Globus pallidus (tissue), 1 donor: ENCODE measurements at places on chromosomes 2 and 18.

- DNase-seq, result no peak
Measured at GRCh38 chr2:203802342-203803052, 65.1 kb upstream of the CTLA4 start.

- DNase-seq, result no peak
Measured at GRCh38 chr2:220785178-220785577, 786.9 kb downstream of the EPHA4 start.

DNA sequence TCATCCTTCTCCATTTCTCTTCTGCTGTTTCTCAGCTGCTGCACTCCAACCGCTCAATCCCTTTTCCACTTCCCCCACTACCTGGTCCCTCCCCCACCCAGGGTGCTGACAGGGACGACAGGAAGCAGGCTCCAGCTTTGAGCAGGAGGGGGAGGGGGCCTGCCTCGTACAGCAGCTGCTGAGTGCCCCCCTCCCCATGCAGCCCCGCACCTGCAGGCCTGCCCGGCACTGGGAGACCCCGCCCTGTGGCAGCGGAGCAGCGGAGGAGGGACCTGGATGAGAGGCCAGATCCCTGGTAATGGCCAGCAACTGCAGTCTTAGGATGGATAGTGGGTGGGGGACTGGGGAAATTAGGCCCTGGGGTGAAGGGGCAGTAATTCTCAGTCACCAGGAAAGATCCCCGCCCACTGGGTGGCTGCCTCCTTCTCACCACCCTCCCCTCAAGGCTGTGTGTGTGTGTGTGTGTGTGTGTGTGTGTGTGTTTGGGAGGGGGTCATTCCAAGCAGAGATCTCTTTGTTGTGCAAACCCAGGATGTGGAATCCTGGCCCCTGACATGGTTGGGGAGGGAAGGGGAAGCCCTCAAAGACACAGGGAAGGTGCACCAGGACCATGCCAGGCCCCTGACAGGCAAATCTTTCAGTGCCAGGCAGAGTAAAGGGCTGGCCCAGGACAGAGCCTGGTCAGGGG lies 6.8 kb upstream of the CRYBA2 start:
- DNase-seq, result no peak

DNA sequence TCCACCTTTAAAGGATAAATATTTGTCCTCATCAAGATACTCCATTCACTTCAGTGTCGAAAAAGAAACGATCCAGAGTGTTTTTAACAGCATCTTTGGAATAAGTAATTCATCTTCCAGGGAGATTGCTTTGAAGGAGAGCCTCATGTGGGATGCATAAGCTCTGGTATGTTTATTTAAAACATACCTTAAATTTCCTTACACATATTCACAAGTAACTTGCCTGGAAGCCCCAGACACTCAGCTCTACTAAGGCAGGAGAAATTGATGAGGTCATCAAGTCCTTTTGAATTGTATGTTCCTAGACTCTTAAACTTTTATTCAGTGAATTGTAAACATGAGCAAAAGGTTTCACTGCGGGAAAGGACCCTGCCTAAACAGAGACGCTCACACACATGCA lies 103.0 kb downstream of the CDK15 start:
- DNase-seq, result no peak

DNA sequence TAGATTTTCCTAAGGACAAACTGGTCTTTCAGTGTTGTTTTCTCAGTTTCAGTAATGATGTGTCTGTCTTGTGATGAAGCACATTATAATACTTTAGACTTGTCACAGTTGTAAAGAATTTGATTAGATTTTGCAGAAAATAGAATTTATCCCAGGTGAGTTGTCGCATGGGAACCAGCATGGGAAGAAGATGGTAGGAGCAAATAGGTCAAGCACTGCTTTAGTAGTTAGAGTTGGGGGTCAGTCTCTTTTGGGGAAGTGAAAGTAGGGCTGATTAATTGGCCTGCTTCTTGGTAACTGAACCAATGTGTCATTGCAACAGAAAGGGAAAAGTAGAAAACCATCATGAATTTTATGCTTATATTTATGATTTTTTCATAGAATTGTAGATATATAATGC lies 153.2 kb upstream of the MYO3B start:
- DNase-seq, result no peak

DNA sequence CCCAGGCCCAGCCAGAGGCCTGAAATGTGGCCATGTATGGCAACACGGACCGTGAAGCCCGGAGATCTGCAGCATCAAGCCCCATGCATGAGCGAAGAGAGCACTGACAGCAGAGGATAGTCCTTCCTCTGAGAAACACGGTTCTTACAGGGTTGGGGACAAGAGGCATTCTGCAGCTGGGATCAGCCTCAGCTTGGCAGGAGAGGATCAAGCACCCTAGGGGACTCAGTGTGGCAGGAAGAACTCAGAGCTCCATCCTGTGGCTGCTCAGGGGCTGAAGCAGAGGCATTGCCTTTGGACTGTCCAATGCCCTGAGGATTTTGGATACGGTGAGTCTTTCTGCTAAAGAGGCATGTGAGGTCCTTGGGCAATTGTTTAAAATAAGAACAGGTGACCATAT lies 368.7 kb downstream of the ZNF516 start:
- no peak for DNase-seq

DNA sequence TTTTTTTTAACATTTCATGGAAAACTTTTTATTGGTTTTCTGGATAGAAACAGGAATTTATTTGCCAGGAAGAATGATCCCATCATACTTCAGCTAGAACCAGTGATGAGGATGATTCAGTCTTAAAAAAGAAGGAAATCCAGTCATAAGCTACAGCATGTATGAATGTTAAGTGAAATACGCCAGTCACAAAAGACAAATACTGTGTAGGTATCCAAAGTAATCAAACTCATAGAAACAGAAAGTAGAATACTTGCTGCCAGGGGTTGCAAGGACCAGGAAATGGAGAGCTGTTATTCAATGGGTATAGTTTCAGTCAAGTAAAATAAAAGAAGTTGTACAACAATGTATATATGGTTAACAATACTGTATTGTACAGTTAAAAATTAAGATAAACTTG lies 21.3 kb downstream of the PSME4 start:
- no peak for DNase-seq

GRCh38 chr2:23412556-23413155 lies 27.7 kb downstream of the KLHL29 start:
- DNase-seq, result no peak

DNA sequence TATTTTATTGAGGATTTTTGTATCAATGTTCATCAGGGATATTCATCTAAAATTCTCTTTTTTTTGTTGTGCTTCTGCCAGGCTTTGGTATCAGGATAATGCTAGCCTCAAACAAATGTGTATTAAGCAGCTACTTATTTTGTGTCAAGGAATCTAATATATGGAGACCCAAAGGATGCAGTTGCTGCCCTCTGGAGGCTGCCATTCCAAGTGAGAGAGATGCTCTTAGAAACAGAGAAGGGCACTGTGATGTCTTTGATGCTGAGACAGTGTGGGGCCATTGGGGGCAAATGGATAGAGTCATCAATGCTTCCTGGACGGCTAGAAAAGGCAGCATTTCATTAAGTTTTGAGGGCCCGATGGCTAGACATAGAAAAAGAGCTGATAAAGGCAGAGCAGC lies 292.6 kb downstream of the SETBP1 start:
- DNase-seq, result no peak

DNA sequence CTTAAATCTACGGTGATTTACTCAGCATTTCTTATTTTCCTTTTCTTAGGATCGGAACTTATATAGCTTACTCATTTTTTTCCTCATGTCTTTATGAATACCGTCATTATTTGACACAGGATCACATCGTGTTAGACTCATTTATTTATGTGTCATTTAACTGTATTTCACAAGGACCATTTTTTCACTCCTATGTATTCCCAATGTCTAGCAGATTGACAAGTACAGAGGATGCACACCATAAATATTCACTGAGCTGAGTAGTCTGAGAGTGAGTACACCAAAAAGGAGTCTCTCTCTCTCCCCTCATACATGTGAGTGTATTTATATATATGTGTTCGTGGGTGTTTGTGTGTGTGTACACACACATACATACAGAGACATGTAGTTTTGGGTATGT lies 573.5 kb downstream of the RNF144A start:
- DNase-seq, result no peak
